Fibroblast of skin of scalp (primary cell): ENCODE measurements at places on chromosomes 7 and 10.

- peak; percentile 51 for DNase-seq
Measured at GRCh38 chr7:84196084-84196503, 1.5 kb upstream of the SEMA3A start.

- DNase-seq = no peak
Measured at GRCh38 chr10:71483885-71484751, 87.4 kb downstream of the CDH23 start.

DNA sequence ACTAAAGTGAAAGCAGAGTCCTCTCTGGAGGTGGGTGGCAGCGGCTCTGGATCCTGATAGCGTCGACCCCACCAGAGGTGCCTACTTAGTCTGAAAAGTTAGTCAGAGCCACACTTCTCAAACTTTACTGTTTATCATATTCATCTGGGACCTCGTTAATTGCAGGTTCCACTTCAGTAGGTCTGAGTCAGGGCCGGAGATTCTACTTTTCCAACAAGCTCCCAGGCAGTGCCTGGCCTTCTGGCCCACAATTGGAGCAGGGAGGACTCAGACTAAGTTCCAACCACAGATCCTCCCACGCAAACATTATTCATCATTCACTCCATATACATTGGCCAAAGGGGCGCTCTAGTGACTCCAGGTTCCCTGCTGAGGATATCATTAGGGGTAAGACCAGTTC lies 78.1 kb downstream of the VSTM4 start:
- peak; percentile 40 for DNase-seq

- DNase-seq = peak; percentile 11
Measured at GRCh38 chr10:36425131-36425797, 700.1 kb upstream of the ANKRD30A start.

DNA sequence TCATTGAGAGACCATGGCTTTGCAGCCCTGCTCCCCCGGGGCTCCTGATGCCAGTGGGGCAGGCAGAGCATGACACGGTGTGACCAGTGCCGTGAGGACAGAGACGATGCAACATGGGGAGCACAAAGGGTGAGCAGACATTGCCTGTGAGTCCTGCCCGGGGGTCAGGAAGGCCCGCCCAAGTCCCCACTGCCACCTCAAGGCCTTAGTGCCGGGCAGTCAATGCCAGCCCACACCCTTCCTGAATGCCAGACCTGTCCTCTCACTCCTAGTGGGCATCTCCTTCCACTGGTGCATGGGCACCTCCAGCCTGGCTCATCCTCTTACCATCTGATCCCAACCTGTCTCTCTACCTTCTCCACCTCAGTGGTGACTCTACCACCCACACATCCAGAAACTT lies 157.9 kb upstream of the ZMIZ1 start:
- DNase-seq = no peak
